ENCODE measurements at places on chromosomes 11 and 22.

DNA sequence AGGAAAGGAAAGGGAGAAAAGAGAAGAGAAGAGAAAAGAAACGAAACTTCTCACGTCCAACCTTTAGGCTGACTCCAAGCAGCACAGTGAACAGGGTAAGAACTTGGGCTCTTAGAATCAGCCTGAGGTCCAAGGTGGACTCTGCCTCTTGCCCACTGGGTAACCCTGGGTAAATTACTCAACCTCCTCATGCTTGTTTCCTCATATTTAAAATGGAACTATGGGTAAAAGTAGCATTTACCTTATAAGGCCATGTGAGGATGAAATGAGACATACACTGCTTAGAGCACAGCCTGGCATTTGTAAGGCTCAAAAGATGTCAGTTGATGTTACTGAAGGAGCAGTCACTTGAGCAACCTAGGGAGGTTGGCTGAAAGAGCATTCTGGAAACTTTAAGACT lies 107.9 kb downstream of the C11orf58 start:
- DNase-seq: no peak

GRCh38 chr11:101474666-101475065 lies 109.1 kb downstream of the TRPC6 start:
- no peak for DNase-seq

- DNase-seq: no peak
Observed at GRCh38 chr22:45358127-45358526, 48.4 kb downstream of the FAM118A start.

- no peak for DNase-seq
Observed at GRCh38 chr11:2904153-2905052, 18.8 kb upstream of the CDKN1C start.

GRCh38 chr22:25829237-25829636 lies 87.2 kb downstream of the MYO18B start:
- DNase-seq: no peak

DNA sequence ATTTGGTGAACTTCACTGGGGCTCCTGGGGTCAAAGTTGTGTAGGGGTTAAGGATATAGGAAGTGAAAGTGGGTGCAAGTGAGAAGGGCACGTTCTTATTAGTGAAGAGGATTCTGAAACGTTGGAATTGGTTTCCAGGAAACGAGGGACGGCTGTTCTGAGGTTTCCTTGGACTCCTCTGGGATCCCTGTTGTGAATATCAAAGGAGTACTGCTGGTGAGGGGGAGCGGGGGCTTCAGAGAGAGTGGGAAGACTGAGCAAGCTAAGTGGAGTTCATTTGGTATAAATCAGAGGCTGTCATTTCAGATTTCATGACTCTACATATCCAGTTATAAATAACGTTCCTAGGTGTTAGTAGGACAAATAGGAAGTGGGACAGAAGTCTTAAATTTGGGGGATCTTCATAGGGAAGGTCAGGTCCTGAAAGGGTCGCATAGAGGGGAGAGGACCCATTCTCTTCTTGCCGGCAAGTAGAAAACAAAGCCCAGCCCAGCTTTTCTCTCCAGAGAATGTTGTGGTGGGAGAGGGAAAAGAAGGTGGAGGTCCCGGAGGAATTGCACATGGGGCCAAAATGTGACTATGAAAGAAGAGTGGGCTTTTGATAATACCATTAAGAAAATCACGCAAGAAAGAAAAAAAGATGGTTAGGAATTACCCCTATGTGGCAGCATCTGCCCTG lies 1.1 kb upstream of the NELL1 start:
- DNase-seq: no peak

Measured in SW 1271 (cell line).